ENCODE measurements at places on chromosomes 12 and 14.

DNA sequence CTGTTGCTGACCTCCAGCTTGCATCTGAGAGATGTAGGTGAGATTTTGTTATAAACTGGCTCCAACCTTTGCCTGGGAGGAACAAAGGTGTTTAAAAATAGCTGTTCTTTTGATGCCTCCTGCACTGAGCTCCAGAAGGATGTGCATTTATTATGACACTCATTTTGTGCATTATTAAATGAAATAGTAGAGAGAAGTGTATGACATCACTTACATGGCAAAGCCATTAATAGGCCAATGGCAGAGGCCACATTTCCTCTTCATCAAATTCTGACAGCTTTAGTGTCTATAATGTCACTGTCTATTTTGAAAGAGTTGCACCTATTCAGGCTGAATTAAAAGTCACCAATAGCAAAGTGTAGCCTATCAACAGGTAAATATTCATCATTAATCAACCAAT, 564.6 kb downstream of the FLRT2 start:
- DNase-seq = no peak

DNA sequence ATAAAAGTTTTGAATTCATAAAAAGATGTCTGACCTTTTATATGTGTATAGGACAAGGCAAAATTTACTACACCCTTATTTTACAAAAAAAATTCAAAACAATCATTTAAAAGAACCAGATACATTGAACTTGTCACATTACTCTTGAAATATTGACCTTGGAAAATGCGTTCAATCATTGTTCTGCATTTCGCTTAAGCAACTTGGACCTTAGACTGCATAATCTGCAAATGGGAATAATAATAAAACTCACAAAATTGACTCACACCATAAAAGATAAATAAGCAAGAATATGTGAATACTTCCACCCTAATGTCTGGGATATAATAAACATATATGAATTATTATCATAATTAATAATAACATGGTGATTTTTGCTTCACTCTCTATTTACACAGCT, 69.4 kb upstream of the PTPRB start:
- DNase-seq = no peak

DNA sequence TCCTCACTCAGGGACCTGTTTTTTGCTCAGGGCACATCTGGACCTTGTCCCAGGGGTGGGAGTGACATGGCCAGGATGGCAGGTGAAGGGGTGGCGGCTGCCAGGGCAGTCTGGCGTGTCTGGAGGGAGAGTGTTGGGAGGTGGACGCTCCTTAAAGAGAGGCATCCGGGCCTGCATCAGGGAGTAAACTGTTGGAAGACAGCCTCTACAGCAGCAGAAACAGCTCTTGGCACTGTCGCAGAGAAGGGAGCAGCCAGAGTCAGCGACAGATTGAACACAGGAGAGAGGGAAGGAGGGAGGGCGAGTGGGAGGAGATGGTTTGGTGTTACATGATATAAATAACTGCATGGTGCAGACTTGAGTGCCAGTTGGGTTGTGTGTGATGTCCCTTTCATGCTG, 52.8 kb downstream of the IGF1 start:
- DNase-seq = no peak

DNA sequence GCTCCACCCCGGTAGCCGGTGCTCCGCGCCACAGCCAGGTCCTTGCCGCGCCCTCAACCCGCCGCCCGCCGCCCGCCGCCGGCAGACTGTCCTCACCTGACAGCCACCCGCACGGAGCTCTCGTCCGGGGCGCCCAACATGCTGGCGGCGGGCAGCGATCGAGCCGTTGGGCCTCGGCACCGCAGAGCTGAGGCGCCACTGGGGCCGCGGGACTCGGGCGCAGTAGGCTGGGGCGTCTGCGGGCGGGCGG, 164 bp downstream of the KIF21A start:
- DNase-seq = no peak

- no peak for DNase-seq
These were observed 55.2 kb downstream of the GALNT4 start for GRCh38 chr12:89469361-89469760.

All from stimulated activated CD8-positive, alpha-beta memory T cell treated with anti-CD3 and anti-CD28 coated beads, Interleukin-15, amount 100 ng/mL, for 24 hours (primary cell).